ENCODE measurements at places on chromosomes 1 and 21. TPM values are rescaled to one million over a fixed set of nuclear protein-coding genes. Genes with fewer than 3 reads are reported as not detected.
A peak's percentile ranks its signal among the peaks of the same experiment; 100 is the strongest.

Gene DSCAM
- 0.03 TPM for total RNA-seq

Gene GON4L
- 41.8 TPM for total RNA-seq

- DNase-seq, result no peak
These were observed 10.8 kb upstream of the ANGPTL7 start for GRCh38 chr1:11178021-11179015.

DNA sequence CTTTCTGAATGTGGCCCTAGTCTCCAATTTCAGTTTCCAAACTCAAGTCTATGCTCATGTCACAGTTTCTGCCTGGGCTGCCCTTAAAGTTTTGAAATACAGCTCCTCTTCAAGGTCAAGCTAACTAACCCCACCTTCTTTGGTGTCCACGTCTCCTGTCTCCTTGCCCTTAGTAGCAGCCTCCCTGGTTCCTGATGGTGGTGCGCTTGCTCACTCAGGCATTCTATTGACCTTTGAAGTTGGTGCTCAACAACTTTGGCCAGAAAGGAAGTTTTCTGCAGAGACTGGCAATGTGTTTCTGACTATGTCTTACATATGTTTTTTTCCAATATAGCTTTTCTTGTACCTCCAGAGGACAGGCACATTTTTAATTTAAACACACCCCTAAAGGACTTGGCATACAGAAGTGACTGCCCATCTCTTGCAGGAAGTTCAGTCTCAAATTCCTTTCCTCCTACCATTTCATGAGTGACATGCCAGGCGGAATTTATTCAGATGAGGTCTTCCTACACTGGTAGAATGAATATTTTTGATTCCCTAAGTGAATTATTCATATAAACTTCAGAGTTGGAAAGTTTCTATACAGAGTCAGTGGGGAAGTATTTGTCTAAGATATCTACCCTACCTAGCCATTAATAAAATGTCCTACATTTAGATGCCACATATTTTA is 364.3 kb upstream of the USP24 start:
- DNase-seq, result no peak

Gene FHAD1
- total RNA-seq, result 9.1 TPM

- DNase-seq, result no peak
These were observed 54.1 kb downstream of the RUNX1 start for GRCh38 chr21:34994766-34995631.

DNA sequence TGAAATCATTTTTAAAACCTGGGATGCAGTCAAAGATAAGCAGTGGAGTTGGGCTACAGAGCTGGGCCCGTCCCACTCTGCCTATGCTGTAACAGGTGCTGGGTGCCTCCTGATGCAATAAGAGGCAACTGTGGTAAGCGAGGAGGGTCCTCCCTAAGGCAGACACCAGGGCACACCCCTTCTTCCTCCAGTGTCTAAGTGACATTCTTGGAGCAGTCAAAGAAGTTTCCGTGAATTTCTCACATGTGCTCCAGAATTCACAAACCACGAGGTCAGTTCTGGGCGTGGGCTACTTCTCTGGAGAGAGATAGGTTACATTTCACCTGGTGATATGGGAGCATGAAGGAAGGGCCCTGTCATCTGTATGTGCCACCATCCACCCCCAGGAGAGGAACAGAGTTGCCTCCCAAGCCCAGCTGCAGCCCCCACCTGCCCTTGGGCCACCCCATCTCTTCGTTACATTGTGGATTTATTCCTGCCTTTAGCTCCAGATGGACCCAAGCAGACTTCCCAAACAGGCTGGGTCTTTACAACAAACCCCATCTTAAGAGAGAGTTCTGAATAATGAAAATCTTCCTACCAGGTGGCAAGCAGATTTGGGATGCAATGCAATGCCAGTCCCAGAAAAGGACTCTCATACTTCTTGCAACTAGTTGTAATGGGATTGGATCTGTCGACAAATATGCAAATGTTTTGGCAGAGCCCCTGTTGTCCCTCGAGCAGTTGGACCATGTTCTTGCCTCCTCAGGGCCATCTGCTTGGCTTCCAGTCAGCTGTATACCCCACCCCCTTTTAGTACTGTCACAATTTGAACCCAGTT is 82.5 kb upstream of the CNTN2 start:
- DNase-seq, result no peak

DNA sequence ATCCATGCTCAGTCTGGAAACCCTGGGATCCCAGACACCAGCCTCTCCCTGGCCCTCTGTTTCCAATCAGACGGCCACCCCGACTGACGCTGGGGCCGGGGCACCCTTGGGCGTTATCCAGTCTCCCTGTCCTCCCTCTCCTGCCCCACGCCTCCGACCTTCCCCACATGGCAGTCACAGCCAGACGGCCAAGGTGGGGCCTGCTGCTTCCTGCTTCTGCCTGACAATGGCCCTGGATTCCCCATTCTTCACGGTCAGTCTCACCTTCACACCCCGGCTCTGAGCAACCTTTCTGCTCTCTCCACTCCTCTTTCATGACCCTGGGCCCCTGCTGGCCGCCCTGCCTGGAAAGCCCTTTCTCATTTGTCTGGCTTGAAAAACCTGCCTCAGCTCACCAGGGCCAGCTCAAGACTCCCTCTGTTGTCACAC is 6.6 kb downstream of the GNG4 start:
- DNase-seq, result peak; percentile 62

Gene HEYL
- total RNA-seq, result 4.0 TPM
